ENCODE measurements at places on chromosomes 5 and 9.
A peak's percentile ranks its signal among the peaks of the same experiment; 100 is the strongest.

GRCh38 chr5:178348356-178349074 is 115.9 kb upstream of the PHYKPL start:
- DNase-seq = no peak

GRCh38 chr5:72531496-72532190 is 24.4 kb upstream of the ZNF366 start:
- DNase-seq = no peak

GRCh38 chr9:87085521-87085920 is 138.2 kb upstream of the GAS1 start:
- DNase-seq = no peak

DNA sequence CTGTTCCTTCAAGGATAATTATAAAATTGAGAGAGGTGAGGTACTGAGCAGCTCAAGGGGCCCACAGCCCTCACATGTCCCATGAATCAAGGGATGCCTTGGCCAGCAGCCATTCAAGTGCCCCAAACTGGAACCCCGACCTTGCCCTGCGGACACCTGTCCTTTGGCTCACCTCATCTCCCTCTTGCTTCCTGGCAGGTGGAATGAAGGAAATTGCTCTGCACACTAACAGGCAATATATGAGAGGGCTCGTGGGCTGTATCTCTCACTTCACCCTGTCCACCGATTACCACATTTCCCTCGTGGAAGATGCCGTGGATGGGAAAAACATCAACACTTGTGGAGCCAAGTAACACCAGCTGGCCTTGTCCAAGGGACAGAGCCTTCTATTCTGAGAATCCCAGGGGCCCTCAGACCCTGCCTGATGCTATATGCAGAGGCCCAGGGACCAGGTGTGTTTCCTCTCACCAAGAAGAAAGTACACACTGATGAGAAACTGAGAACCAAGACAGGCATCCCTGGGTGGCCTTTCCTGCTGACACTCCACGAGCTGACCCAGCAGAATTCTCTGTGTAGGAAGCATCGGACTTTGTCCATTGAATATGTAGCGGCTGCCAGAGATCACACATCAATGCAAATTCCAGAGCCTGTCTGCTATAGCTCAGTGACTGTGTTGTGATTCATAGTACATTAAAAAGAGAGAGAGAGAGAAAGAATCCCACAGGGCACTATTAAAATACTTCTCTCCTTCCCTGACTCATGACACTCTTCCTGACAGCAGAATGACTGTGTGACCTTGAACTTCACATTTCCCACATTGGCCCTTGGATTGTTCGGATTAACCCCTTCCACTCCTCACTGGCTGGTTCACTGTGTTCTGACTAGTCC is 92.6 kb downstream of the LIFR start:
- peak; percentile 73 for DNase-seq

DNA sequence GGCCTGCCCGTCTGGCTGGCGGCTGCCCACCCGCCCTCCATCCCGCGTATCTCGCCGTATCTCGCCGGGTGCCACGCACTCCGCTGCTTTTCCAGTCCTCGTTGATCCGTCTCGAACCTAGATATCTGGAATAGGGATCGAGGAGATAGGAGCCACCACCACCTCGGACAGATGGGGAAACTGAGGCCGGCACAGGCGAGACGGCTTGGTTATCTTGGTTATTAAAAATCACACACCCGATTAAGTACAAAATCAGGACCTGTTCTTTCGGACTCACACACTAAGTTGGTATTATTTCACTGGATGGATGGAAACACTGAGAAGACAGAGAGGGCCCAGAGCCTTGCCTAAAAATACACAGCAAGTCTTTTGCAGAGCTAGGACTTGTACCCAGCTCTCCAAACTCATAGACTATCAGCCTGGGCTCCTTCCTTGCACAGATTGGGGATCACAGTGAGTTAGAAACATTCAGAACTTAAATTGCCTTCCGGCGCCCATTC is 678 bp downstream of the SLC26A2 start:
- no peak for DNase-seq

- no peak for DNase-seq
Measured at GRCh38 chr5:169467041-169467771, 116.4 kb upstream of the SPDL1 start.

GRCh38 chr5:30390095-30390494 is 803.4 kb upstream of the CDH6 start:
- no peak for DNase-seq

- no peak for DNase-seq
Measured at GRCh38 chr9:115412656-115413055, 294.7 kb upstream of the TNC start.

GRCh38 chr5:32559411-32559810 is 25.9 kb upstream of the SUB1 start:
- no peak for DNase-seq

- DNase-seq = peak; percentile 79
Measured at GRCh38 chr5:133247881-133248624, 196.2 kb downstream of the HSPA4 start.

- no peak for DNase-seq
Measured at GRCh38 chr5:16304846-16305245, 125.3 kb upstream of the MARCHF11 start.
